ENCODE measurements at places on chromosomes 6 and 20. TPM values are rescaled to one million over a fixed set of nuclear protein-coding genes. Genes with fewer than 3 reads are reported as not detected.

Gene SLC17A9
- not detected for total RNA-seq

Gene LY6G6D
- not detected for total RNA-seq

Gene CDH22
- not detected for total RNA-seq

Gene ANKRD60
- total RNA-seq: not detected

Gene KIF25
- total RNA-seq: not detected

Gene MUC22
- not detected for total RNA-seq

Gene BCL2L1
- total RNA-seq: 64.2 TPM

Gene GPLD1
- total RNA-seq: not detected

Gene TREM1
- not detected for total RNA-seq

Gene BRPF3
- 11.7 TPM for total RNA-seq

Gene TDP2
- total RNA-seq: 30.8 TPM

Gene TP53INP2
- total RNA-seq: not detected

Gene IMPG1
- not detected for total RNA-seq

Gene ADGRF1
- total RNA-seq: not detected

Gene PPP1R18
- total RNA-seq: 31.1 TPM

Gene ELOVL2
- total RNA-seq: 56.3 TPM

Gene PDE7B
- total RNA-seq: 1.8 TPM
